ENCODE measurements at places on chromosomes 3 and 15.
A peak's percentile ranks its signal among the peaks of the same experiment; 100 is the strongest.

DNA sequence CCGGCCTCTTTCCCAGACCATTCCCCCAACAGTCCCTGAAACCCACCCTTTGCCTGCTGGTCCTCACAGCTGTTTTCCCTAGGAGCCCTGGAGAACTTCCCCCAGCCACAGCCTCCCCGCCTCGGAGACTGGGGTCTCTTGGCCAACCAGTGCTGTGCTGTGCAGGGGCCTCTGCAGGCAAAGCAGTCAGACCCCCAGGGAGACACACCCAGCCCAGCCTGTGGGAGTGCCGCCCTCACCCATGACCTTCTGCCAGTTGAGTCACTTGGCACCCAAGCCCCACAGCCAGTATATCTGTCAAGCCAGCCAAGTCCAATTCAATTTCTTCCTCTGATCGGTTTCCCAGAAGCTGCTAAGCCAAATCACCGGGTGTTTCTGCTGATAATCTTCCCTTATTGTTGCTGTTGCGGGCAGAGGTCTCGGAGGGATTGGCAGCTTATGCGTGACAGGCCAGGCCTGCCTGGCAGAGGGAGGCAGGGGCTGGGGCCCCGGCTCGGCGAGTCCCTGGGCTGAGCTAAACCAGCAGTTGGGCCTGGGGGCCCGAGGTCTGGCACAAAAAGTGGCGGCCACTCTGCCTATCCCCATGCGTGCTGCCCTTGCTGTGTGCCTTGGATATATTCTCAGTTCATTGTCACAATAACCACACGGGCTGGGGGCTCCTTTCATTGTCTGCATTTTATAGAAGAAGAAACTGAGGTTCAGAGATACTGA is 65.6 kb upstream of the SLC6A1 start:
- no peak for DNase-seq

- no peak for DNase-seq
Measured at GRCh38 chr3:120773932-120774331, 31.4 kb downstream of the GTF2E1 start.

DNA sequence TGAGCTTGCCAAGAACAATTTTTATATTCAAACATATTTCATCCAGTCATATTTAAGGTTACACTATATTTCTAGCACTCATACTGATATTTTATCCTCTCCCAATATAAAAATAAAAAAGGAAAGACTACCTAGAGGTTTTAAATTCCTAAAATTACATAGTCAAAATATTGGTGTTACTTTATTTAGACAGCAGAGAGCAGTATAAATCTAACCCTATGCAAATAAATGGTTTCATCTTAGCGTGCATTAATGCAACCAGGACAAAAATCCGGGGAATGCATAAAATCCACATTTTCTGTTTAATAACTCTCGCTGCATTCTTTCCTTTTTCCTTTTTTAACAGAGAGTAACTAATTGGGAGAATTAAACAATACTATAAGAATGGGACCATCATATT is 1447.4 kb upstream of the ALCAM start:
- no peak for DNase-seq

GRCh38 chr3:196141052-196141865 is 59.4 kb upstream of the TFRC start:
- DNase-seq: no peak

DNA sequence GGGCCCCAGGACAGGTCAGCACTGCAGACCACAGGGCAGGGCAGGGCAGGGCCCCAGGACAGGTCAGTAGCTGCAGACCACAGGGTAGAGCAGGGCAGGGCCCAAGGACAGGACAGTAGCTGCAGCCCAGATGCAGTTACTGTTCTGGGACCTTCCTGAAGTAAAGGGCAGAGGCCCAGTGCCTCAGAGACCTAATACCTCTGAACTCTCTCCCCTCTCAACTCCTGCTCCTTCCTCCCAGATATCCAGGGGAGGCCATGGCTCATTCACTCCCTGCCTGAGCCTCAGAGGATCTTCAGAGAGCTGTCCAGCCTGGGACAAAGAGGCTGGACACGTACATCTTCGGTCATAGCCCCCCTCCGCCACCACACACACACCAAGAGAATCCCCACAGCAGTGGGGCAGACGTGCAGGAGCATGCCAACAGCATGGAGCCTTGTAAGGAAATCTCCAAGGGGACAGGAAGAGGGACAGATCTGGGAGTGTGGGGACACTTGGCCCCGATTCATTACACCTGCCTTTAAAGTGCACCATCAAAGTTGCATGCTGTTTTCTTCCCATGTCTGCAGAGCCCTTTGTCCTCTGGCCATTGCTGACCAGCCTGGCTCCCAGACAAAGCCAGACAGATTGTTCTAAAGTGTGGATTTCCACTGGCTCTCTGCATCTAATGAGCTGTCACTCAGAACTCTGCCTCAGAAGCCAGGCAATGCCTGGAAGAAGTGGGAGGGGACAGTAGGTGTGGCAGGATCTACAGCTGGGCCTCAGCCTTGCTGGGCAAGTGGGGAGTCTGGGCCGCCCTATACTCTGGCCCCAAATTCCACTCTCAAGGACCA is 24.2 kb upstream of the BUB1B start:
- DNase-seq: no peak

DNA sequence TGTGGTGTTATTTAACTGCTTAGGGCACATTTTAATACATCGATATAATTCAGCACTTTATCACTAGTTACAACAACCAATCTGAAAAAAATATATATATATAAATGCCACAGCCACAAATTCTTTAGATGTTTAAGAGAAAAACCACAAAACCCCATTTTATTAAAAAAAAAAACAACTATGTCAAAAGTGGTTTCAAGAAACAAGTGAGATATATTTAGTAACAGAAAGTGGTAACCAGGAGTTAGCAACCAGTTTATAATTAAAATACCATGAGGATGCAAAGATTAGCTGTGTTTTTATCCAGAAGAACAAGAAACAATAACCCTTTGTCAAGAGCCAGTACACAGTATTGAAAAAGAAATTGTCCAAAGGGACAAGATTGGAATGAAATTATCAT is 14.8 kb upstream of the DIPK2A start:
- DNase-seq: no peak

DNA sequence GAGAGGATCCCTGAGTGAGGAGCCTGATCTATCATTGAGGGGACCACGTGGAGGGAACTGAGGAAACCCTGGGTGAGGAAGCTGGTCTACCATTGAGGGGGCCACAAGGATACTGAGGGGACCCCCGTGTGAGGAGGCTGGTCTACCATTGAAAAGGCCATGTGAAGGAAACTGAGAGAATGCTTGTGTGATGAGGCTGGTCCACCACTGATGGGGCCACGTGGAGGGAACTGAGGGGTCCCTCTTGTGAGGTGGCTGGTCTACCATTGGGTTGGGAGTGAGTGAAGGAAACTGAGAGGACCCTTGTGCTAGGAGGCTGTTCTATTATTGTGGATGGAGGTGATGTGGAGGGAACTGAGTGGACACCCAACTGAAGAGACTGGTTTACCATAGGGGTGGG is 161.3 kb downstream of the FBLN2 start:
- peak; percentile 72 for DNase-seq

DNA sequence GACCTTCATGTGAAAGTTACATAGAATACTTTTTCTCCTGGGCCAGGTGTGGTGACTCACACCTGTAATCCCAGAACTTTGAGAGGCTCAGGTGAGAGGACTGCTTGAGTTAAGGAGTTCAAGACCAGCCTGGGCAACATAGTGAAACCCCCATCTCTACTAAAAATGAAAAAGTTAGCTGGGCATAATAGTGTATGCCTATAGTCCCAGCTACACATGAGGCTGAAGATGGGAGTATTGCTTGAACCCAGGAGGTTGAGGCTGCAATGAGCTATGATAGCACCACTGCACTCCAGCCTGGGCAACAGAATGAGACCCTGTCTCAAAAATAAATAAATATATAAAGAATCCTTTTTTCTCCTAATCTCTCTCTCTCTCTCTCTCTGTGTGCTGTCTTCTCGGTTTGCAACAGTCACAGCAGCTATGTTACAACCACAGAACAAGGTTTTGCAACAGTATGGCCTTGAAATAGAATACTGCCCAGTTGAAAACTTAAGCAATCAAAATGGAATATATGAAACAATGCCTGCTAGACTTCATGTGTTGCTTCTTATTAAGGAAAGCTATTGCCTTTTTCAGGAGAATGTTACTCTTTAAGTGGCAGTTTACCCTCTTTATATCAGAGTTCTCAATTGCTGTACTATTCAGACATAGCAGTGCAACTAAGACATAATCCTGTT is 12.3 kb upstream of the DENND4A start:
- no peak for DNase-seq

GRCh38 chr15:58221591-58222241 is 83.5 kb downstream of the AQP9 start:
- no peak for DNase-seq

DNA sequence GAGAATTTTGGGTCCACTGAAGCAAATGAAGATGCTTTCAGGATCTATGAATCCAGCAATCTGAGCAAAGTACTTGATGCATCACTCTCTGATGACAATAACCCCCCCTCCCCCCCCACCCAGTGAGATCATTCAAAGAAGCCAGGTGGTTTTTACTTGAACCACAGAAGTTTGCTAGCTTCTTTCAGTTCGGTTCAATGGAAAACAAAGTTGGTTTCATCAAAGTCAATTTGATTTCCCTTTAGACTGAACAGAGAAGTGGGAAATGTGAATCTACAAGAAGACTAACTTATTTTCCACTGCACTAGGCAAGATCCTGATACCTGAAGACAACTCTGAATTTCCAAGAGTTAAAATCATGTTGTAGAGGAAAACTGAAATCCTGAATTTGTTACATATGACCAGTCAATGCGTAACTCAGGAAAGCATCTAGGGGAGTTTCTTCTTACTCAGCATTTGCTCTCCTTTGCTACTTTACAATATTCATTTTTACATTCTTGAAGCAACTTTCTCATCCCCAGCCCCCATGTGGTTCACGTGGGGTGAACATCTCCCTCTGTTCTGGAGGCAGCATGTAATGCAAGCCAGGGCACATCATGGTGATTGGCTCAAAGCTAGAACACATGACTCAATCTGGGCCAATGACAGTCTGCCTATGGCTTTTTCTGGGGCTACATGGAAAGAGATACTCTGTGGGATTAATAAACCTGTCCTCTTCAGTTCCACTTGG is 572.6 kb downstream of the FOXP1 start:
- no peak for DNase-seq

DNA sequence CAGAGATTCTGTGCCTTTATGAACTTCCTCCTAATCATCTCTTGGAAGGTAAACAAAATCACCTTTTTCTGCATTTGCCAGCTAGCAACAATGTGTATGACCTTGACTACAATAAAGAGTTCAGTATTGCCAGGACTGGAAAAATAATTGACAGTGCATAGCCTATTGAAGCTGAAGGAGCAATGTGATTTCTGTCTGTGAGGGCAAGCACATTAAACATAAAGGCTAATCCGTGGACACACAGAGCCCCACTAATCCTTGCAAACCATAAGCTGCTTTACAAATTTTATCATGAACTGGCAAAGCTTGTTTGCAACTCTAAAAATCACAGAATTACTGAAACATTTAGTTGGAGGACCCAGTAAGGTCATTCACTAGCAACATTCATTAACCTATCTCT is 563.8 kb downstream of the PYDC2 start:
- no peak for DNase-seq

DNA sequence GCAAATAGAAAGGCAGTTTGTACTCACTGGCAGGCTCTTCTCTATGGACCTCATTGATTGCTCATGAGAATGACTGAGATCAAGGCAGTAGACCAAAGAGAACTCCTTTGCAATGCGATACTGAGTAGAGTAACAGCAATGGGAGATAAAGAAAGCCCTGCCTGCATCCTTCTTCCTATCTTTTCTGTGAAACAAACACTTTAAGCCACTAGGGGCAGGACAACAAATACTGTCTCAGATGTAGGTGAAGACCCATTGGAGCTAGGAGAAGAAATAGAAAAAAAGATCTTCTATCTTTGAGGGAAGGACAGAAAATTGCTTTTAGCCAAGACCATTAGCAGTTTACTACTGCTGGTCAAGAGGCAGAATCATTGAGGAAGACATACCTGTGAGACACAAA is 117.6 kb upstream of the IGSF10 start:
- no peak for DNase-seq

DNA sequence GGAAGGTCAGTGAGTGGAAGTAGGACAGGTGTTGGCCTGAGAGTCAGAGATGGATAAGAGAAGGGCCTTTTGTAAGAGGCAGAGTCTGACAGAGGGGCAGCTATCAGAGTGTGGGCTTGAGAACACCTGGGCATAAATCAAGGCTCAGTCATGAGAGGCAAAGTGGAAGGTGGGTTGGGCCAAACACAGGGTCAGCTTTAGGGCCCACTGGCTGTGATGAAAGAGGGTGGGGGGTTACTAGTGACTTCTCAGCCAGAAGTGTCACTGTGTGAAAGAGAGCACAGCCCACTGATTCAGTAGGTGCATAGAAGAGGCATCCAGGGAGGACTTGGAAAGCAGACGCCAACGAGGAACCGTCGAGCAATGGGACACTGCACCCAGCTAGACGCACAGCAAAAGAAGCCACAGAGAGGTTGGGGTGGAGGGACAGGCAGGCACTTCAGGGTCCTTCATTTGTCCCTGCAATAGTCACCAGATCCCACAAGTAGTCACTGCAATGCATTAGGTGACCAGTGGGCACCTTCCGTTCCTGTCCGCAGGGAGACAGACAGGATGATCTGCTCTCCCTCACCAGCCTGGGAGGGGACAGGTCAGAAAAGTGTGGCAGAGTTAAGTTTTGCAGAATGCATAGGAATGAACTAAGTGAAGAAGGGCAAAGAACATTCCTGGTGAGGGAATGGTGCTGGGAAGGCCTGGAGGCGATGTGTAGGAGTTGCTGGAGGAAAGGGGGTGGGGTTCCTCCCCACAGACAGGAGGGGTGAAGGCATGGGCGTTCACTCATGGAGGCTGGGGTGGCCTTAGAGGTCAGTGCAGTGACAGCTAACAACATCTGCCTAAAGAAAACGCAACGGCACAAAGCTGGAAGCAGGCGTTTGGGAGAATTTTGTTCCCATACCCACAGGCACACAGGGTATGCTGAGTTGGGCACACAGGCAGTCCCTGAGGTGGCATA is 36.3 kb downstream of the MESD start:
- DNase-seq: peak; percentile 80

DNA sequence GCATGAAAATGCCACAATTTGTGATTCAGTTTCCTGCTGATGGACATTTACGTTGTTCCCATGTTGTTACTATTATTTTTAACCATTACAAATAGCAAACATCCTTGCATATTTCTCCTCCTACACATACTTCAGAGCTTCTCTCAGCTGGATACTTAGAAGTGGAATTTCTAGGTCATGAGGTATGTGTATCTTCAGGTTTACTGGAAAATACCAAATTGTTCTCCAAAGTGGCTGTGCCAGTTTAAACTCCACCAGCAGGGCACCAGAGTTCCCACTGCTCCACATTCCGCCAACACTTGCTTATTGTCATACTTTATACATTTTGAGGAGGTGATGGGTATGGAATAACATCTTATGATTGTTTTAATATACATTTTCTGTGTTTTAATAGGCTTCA is 45.7 kb downstream of the PRR23E start:
- no peak for DNase-seq

DNA sequence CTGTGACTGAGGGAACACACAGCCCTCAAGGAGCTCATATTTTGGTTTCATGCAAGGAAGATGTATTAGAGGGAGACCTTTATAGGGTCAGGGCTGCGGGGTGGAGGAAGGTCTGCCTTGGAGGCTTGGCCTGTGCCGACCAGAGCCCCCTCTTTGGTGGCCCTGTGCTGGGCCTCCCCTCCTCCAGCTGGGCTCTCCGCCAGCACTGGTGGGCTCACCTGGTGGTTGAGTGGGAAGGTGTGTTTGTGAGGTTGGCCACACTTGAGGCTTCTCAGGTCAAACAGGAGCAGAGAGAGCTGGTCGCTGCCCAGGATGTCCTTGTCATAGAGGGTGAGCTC is 2.6 kb downstream of the PLA2G4F start:
- no peak for DNase-seq

All from osteocyte (in vitro differentiated cells).